NCI-H446 (cell line): ENCODE measurements at places on chromosomes 6 and 20.
A peak's percentile ranks its signal among the peaks of the same experiment; 100 is the strongest.

GRCh38 chr6:55746473-55746872, 128.9 kb downstream of the BMP5 start:
- DNase-seq = no peak

- DNase-seq = no peak
Measured at GRCh38 chr6:129022011-129022553, 139.1 kb downstream of the LAMA2 start.

DNA sequence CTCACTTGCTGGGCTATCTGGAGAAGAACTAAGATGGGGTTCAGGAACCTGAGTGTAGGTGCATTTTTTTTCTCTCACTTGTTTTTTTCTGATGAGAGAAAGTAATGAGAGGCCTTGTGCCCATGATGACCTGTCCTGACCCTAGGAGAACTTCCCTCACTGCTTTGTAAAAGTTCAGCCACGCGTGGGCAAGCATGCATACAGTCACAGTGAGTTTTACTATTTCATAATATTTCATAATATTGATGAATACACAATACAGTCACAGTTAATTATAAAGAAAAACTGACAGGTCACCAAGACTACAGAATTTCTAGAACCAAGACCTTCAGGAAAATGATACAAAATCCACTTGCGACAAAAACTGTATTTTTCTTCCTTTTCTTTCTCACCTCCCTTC, 111.8 kb downstream of the MAP7 start:
- DNase-seq = no peak

DNA sequence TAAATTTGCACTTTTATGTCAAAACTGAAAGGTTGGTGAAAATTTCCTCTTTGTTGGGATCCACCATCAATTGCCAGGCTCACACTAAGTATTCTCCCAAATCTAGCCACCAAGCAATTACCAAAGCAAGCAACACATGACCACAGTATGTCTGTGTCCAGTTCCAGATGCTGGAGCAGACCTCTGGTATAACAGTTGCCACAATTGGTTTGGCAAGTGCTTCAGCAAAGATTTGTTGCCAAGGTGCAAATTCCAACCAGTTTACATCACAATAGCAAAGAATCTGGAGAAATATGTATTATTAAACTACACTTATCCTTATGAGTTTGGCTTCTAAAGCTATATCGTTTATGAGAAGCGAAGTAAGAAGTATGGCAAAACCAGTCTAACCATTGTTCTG, 6.4 kb downstream of the GTF2H5 start:
- peak; percentile 33 for DNase-seq

GRCh38 chr6:126608681-126609080, 268.8 kb downstream of the CENPW start:
- no peak for DNase-seq

GRCh38 chr6:7914991-7915789, 4.6 kb upstream of the TXNDC5 start:
- no peak for DNase-seq

DNA sequence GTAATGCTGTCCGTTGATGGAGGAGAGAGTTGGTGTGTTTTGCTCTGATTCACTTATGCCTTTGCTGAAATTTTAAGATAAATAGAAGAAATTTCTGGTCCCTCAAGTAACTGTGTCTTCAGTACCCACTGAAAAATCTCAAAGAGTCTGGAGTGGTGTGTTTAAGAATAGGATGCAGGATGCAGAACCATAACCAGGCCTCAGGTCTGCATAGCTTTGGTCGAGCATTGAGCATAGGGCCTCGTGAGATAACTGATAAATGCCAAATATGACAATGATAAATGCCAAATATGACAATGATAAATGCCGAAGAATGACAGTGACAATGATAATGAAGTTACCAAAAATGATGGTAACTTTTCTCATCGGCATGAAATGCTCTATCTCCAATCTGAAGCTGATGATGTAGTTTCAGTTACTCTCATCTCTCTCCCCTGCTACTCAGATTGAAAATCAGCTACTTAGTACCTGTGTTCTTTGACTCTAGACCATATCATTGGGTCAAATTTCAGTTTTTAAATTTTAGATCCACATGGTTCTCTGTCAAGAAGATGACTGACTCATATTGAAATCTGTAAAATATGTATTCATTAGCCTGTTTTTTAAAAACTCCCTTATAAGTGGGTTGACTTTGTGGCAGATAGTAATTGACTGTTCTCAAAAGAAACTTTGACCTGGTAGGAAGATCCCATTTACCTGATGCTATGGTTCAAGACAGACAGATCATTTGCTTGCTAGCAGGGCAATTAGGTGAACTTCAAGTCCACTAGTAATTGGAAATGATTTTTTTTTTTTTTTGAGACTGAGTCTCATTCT, 96.6 kb downstream of the SLC16A10 start:
- DNase-seq = no peak

DNA sequence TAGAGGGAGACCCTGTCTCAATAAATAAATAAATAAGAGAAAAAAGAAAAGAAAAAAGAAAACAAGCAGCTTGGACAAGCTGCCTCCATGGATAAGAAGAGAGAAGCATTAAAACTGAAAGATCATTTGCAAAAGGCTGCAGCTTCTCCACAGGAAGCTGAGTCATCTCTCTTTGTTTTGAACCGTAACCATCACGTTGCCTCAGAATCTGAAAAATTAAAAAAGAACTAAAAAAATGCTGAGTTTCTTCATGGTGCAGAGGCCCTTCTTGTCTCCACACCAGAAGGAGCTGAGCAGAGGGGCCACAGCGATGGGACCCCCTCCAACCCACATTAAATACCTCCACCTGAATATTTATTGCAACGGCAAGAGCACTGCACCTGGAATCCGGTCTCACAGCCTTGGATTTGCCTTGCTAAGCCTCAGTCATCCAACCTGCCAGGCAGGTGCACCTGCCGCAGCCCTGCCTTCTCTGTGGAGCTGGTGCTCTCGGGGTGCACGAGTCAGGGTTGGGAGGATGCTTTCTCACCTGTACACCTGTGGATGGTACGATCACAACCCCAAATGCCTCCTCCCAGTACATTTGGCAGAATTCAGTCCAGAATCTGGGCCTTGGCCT, 28.1 kb downstream of the TOX2 start:
- no peak for DNase-seq

DNA sequence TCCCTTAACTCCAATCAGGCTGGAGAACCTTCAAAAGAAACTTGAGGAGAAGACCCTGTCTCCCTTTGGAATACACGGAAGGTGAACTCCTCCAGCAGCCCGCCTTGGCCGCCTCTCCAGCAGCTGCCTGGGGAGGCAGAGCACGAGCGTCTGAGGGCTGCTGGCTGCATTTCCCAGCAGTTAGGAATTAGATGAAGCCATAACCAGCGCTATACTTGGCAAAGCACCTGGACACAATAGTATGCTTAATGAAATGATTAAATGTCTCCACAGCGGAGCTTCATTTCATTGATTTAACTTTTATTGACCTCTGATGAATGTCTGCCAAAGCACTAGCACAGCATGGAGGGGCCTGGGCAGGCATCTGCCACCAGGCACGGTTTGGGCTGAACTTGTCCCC, 73.5 kb downstream of the TMEM242 start:
- peak; percentile 23 for DNase-seq

GRCh38 chr6:133645966-133646740, 242.8 kb upstream of the TCF21 start:
- peak; percentile 29 for DNase-seq

- no peak for DNase-seq
Measured at GRCh38 chr6:163019926-163020325, 292.2 kb downstream of the PACRG start.

DNA sequence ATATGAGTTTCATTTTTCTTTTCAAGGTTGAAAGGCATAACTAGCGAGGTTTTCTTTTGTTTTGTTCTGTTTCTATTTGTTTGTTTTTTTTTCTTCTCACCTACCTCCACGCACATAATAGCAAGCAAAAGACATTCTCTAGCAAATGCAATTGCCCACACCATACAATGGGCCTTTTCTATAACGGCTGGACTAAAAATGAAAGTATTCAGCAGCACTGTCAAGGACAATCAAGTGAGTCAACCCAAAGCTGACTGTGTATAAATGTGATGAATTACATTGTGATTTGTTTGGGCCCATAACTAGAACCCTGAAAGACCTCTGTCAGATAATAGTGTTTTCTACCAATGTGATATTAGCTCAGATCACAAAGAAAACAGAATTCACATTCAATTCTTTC, 496.7 kb downstream of the RNF144B start:
- no peak for DNase-seq
